ENCODE measurements at places on chromosomes 1 and 21.
A peak's percentile ranks its signal among the peaks of the same experiment; 100 is the strongest.

GRCh38 chr1:94071976-94072375, 49.0 kb downstream of the ABCA4 start:
- DNase-seq: no peak

GRCh38 chr1:223249854-223250631, 107.0 kb upstream of the TLR5 start:
- DNase-seq: no peak

DNA sequence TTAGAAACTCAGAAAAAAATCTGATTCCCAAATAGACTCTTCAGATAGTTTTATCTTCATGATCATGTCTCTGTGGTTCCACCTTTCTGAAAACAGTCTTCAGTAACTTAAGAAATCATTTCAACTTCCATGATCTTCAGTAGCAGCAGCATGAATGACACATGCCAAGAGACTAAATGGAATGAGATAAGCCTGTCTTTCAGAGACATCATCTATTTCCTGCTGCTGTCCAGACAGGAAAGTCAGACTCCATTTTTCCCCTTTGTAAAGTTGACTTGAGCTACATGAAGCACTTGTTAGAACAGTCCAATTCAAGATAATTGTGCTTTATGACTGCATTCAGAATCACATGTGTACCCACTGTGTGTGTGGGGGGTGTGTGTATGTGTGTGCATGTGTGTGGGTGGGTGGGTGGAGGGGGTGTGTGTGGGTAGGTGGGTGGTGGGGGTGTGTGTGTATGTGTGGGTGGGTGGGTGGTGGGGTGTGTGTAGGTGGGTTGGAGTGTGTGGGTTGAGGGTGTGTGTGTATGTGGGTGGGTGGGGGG, 58.8 kb downstream of the CLIC4 start:
- no peak for DNase-seq

DNA sequence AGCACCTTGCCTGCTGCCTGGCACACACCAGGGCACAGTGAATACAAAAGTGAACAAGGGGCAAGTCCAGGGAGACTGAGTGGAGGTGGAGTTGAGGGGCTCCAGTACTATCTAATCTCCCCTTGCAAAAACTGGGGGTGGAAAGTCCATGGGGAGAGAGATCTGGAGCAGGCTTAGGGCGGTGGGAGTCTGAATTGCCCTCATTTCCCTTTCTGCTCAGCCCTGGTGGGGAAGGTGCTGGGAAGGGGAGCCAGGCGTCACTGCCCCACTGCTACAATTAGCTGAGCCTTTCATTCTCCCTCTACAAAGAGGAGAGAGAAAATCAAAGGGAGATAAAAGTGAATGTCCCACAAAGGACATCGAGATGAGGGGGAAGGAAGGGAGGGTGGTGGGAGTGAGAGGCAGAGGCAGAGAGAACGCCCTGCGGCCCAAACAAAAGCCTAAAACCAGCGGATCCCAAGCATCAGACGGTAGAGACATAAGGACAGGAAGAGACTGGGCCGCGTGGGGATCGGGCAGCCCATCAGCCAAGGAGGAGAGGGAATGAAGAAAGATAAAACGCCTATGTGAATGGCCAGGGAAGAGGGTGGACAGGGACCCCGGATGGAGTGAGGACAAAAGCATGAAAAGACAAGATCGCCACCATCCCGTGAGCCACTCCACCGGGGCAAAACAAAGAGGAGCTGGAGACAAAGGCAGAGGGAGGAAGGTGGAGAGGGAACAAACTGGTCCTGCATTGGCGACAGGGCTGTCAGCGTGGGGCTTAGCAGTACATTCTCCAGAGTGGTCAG, 46.8 kb upstream of the SOX13 start:
- no peak for DNase-seq

DNA sequence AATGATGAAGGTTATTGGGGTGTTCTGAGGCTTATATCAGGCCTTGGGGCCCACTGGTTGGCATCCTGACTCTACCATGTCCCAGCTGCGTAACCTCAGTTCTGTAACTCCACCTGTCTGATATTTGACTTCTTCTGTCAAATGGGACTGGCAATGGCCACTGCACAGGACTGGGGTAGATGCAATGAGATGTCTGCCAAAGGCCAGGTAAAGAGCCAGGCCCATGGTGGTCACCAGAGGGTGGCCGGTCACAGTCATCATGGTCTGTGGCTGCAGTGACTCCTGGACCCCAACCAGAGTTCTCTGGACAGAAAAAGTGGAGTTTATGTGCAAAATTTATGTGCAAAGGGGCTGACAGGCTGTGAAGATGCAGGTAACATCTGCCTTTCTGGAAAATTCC, 173.3 kb downstream of the PTPRU start:
- DNase-seq: no peak

- no peak for DNase-seq
These were observed 9.5 kb upstream of the BTG2 start for GRCh38 chr1:203295796-203296195.

DNA sequence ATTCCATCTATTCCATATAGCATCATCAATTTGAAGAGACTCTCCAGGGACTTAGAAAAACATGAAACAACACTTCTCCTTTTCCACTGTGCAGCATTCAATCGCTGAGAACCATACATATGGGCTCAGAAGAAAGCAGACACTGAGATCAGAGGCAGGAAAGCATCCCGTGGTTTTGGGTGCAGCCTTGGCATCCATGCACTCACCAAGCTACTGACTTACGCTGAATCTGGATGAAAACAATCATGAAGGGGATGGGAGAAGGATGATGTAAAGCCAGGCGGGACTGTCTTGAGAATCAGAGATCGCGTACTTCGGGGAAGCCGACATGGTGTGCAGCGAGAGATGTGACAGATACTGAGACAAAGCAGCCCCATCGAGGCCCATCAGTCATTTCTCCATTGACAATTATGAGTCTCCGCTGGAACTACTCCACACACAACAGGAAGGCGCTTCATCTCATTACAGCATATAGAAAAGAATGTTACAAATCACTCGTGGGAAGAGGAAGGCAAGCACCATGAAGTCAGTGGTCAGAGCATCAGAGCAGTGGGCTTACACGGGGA, 2.3 kb upstream of the TIAM1 start:
- DNase-seq: no peak

DNA sequence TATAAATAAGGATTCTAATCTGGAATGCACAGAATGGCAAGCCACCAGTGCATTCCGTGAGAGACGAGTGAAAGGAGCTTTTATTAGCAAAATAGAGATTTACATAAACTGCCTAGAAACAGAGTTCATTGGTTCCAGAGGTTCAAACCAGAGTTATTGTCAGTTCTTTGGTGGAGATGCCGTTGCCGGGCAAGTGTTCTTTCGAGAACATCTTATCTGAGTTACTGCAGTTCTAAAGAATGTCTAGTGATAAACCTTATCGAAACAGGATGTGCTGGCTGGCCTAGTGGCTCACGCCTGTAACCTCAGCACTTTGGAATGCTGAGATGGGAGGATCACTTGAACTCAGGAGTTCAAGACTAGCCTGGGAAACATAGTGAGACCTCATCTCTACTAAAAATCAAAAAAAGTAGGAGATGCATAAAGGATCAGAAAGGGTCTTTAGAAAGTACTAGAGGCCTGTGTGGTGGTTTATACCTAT, 19.9 kb upstream of the EVI5 start:
- peak; percentile 70 for DNase-seq

DNA sequence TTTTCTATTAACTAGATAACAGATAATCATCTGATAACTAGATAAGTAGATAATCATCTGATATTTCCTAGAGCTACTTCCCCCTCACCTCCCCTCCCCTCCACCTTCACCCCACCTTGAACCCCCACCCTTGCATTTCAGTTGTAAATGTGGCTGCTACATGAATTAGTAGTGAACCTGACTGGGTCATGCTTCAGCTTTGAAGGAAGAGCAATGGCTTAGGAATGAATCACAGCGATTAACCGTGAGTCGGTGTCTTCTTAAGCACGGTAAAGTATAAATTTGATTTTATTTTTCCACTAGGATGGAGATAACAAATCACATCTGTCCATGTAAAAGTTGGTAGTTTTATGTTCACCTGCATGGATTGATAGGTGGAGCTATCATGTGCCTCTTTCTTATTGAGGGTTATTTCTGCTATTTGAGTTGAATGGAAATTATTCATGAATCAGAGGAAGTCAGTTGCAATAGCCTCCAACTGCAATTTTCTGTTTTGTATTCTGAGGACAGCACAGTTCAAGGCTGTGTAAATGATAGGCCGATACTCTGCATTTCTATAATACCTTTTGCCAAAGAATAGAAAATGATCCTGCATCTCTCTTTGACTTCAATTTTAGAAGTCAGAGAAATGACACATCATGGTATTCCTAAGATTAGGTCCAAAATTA, 235.0 kb downstream of the PTGER3 start:
- DNase-seq: no peak

- DNase-seq: no peak
These were observed 11.2 kb upstream of the ZNF124 start for GRCh38 chr1:247182994-247183393.

DNA sequence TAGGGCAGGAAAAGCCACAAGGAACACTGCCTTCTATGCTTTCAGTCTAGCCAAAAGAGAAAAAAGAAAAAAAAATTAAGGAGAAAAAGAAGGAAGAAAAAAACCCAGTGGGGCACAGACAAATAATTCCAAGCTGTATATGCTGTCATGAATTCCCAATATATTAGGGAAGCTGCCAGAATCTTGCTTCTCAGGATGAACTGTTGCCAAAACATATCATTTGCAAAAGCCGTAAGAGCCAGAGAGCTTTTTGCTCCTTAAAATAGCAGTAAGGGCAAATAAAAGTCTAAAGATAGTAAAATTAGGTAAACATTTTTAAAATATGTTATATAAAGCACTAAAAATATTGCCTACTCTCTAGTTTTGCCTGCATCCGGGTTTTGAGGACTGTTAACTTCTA, 52.1 kb downstream of the PGM1 start:
- peak; percentile 73 for DNase-seq

DNA sequence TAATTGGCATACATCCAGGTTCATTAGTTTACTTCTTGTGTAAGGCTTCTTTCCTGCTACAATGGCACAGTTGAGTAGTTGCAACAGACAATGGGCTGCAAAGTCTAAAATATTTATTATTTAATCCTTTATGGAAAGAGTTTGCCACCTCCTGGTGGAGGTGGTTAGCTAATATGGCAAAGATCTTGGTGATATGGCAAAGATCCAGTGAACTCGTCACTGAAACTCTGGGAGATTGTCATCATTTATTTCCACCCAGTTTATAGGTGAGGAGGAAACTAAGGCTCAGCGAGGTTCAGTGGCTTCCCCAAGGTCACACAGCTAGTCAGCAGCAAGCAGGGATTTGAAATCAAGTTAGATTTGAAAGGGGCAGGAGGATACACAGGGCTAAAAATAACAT, 16.1 kb upstream of the IFFO2 start:
- DNase-seq: peak; percentile 55

DNA sequence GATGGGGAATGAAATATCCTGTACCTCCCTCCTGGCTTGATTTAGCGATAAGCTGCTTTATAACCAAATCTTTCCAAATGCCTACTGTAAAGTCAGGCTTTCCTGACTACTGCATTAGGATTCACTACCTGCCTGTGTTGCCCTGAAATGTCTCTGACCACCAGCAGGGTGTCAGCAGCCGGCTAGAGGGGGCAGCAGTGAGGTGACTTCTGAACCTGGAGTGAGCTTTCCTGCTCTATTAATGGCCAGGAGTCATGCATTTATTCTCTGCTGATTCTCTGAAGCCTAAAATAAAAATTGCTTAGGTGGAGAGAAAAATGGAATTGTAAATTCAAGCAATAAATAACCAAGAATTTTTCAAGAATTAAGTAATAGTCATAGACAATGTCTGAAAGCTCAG, 2.5 kb downstream of the BACE2 start:
- DNase-seq: no peak

DNA sequence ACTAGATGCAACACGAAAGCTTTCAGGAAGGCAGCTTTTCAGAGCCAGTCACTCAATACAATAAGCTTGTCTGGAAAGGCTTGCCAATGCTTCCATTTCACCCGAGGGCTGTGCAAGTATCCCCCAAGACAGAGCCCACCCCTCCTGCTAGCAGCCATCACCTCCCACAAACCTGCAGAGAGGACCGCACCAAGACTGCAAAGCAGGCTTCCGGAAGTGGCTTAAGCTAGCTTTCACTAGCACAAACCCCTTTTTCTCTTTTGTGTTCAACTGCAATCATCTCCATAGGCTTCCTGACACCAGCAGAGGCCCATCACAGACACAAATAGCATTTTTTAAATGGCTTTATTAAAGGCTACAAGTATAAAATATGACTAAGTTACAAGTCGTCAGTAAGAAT, 31.5 kb downstream of the C1orf198 start:
- DNase-seq: no peak
